Activated CD8-positive, alpha-beta T cell treated with anti-CD3 and anti-CD28 coated beads for 36 hours (primary cell): ENCODE measurements at places on chromosomes 7 and 10. TPM values are rescaled to one million over a fixed set of nuclear protein-coding genes. Genes with fewer than 3 reads are reported as not detected.

The ARMS2 gene
- not detected for total RNA-seq

The ZNF32 gene
- 12.5 TPM for total RNA-seq

The JAZF1 gene
- total RNA-seq = 4.0 TPM

The OPN4 gene
- not detected for total RNA-seq

DNA sequence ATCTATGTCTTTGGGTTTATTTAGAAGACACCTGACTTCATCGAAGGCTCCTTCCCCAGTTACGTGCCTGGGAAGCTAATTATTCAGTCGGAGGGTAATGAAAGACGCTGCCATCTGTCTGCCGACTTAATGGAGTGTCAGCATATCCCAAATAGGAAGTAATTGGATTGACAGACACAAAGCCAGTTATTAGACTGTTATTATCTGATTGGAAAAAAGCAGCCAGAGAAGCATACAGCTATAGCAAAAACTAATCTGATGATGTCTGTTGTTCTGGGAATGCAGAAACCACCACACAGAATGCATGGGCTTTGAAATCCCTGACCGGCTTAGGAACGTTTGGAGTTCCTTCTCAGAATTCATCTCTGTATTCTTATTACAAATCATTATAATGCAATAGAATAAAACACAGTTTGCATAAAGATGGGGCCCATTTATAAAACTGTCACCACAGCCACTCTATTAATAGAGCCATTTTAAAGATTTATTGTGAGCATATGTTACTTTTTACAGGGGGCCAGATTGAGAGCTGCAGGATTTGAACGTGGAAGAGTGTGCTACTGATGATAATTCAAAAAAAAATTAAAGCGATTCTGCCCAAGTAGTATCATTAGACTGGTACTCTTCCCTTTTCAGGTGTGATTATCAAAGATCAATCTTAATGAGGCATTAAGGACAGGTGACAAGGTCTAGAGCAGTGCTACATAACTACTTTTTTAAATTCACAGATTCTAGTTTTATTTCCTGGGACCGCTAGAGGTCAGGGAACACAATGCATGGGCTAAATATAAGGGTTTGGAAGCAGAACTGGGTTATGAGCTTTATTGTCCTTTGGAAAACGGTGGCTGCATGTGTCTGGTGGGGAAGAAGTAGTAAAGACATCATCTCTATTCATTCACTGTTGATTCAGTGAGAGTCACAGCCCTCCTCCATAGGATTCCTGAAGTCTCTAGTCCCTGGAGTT, 330.1 kb upstream of the LRGUK start:
- H3K27ac ChIP-seq = no peak overlapping the region
- no peaks in the 10 kb centered on the region for H3K27me3 ChIP-seq
- no peak for DNase-seq
- no peaks in the 10 kb centered on the region for H3K36me3 ChIP-seq

The GPR85 gene
- not detected for total RNA-seq

The HTR7 gene
- not detected for total RNA-seq

The CYP26A1 gene
- not detected for total RNA-seq

The KAT6B gene
- 24.8 TPM for total RNA-seq

The TLX1 gene
- not detected for total RNA-seq

The NEUROG3 gene
- 1.3 TPM for total RNA-seq

- no peaks in the 10 kb centered on the region for H3K4me1 ChIP-seq
- no peak for DNase-seq
- H3K4me3 ChIP-seq = no peak overlapping the region
- H3K27me3 ChIP-seq = no peaks in the 10 kb centered on the region
- no peaks in the 10 kb centered on the region for H3K36me3 ChIP-seq
These were observed 84.4 kb downstream of the GLI3 start for GRCh38 chr7:42152329-42153205.

DNA sequence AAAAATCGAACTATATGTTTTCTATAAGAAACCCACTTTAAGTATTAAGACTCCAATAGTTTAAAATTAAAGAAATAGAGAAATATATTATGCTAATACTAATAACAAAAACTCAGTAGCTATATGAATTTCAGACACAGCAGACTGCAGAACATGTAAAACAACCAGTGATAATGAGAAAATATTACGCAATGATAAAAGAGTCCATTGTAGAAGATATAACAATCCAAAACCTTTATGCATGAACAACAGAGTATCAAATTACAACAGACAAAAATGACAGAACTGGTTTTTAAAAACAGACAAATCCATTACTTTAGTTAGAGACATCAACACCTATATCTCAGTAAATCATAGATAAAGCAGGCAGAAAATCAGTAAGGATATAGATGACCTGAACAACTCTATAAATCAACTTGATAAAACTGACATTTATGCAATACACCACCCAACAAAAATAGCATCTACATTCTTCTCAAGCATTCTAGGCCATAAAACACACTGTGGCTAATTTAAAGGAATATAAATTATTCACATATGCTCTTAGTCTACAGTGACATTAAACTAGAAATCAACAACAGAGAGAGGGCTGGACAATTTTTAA, 669.5 kb upstream of the GHITM start:
- DNase-seq = no peak
- H3K27me3 ChIP-seq = no peaks in the 10 kb centered on the region
- H3K4me1 ChIP-seq = no peaks in the 10 kb centered on the region
- no peak overlapping the region for H3K27ac ChIP-seq

GRCh38 chr7:25798344-25798743, 353.7 kb upstream of the NFE2L3 start:
- no peaks in the 10 kb centered on the region for H3K36me3 ChIP-seq
- H3K27me3 ChIP-seq = peaks cover 10% of the 10 kb centered on the region
- no peak overlapping the region for H3K27ac ChIP-seq
- H3K4me1 ChIP-seq = peaks cover 2% of the 10 kb centered on the region

DNA sequence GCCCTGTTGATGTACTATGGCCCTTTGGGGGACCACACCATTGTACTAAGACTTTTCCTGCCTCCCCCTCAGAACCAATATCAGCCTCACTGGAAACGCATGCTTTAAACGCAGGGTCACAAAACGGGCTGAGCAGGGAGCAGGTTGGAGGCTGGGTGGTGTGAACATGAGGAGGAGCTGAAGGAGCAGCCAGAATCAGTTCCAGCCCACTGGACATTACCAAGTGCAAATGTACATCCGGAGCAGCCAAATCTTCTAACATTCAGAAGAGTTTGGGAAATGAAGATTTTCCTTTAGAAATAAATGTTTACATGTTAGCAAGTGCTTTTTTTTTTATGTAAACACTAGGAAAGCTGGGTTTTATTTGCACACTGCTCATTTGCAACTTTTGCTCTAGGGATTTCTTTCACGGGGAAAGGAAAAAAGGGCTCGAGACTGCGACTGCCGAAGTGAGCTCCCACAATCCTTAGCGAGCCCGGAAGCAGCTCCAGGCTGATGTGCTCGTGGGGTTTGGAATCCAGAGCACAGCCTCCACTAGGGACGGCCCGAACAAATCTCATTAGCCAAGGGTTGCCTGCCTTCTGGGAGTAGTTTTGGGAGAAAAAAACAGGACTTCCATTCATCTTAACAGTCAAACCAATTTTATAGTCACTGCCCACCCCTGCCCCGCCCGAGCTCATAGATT, 108.0 kb upstream of the YAE1 start:
- H3K36me3 ChIP-seq = no peaks in the 10 kb centered on the region
- no peak for DNase-seq
- H3K4me3 ChIP-seq = no peak overlapping the region
- H3K27ac ChIP-seq = no peak overlapping the region
- H3K27me3 ChIP-seq = peaks cover 1% of the 10 kb centered on the region
- no peaks in the 10 kb centered on the region for H3K4me1 ChIP-seq

GRCh38 chr7:94557215-94557614, 47.6 kb downstream of the CASD1 start:
- no peaks in the 10 kb centered on the region for H3K4me1 ChIP-seq
- no peak overlapping the region for H3K4me3 ChIP-seq
- H3K27me3 ChIP-seq = no peaks in the 10 kb centered on the region
- H3K36me3 ChIP-seq = peaks cover 25% of the 10 kb centered on the region

DNA sequence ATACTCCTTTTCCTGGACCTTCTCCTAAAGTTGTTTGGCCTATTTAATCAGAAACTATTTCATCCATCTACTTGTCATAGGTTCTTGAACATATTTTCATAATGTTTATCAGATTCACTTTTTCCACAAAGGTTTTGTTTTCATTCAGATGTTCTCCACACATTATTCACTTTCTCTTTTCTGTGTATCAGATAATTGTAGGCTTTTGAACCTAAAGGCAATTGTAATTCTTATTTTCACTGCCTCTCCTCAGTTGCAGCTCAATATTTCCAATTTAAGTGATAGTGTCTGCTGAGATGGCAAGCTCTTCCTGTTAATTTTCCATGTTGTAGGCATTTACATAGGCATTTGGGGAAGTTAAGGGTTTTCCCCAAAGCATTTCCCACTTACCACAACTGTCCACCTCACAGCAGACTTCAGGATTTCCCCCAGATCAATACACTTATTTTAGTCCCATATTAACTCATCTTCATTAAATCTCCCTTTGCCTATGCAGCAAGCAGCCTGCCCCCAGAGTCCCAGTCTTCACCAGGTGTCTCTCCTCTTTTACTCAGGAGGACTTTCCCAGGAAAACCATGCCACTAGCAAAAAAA, 12.3 kb upstream of the IKZF1 start:
- H3K27ac ChIP-seq = peak overlapping the region; percentile 48
- DNase-seq = no peak
- peaks cover 47% of the 10 kb centered on the region for H3K4me1 ChIP-seq
- H3K27me3 ChIP-seq = no peaks in the 10 kb centered on the region

DNA sequence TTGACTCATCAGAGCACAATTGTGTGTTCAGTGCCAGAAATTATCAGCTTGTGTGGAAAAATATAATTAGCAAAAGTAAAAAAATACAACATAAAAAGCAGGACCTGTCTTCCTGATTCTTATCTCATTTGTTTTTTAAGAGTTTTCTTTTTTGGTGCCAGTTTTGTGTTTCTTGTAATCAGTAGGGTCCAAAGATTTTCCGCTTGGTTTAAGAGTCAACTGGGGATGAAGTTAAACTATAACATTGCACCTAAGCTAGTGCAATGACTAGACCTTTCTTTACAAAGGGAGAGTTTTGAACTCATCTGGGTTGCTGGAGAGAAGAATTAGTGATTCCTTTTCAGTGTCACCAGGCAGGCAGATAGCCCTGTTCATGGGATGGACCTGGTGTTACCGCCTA, 113.4 kb downstream of the PLPP4 start:
- no peaks in the 10 kb centered on the region for H3K27me3 ChIP-seq
- no peaks in the 10 kb centered on the region for H3K36me3 ChIP-seq
- H3K27ac ChIP-seq = no peak overlapping the region
- DNase-seq = no peak
- H3K4me1 ChIP-seq = no peaks in the 10 kb centered on the region

GRCh38 chr7:92137557-92137956, 3.3 kb upstream of the CYP51A1 start:
- no peak overlapping the region for H3K4me3 ChIP-seq
- H3K4me1 ChIP-seq = peaks cover 14% of the 10 kb centered on the region
- DNase-seq = no peak

- no peaks in the 10 kb centered on the region for H3K36me3 ChIP-seq
- peaks cover 36% of the 10 kb centered on the region for H3K27me3 ChIP-seq
- no peak overlapping the region for H3K27ac ChIP-seq
- no peak overlapping the region for H3K4me3 ChIP-seq
- H3K4me1 ChIP-seq = no peaks in the 10 kb centered on the region
- no peak for DNase-seq
These were observed 81.6 kb downstream of the ARHGAP22 start for GRCh38 chr10:48523212-48523819.

The CLEC2L gene
- not detected for total RNA-seq

The MYPN gene
- total RNA-seq = not detected

DNA sequence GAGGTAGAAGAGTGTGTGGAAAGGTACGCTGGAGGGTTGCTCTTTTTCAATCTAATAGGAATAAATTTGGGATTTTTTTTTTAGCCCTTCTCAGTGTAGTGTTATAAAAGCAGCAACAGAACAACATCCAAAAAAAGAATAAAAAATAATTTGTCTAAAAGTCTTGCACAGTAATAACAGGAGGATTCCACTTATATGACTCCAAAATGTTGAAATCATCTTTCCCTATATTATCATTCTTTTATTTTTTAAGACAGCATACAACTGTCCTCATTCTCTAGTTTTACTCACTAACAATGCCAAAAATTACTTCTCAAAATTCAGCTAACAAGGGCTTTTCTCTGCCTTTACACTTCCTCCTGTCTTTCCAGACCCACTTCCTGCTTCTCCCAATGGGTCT, 27.8 kb downstream of the IL2RA start:
- no peaks in the 10 kb centered on the region for H3K27me3 ChIP-seq
- peaks cover 74% of the 10 kb centered on the region for H3K4me1 ChIP-seq
- peak overlapping the region; percentile 75 for H3K27ac ChIP-seq
- no peak for DNase-seq
- peaks cover 94% of the 10 kb centered on the region for H3K36me3 ChIP-seq

DNA sequence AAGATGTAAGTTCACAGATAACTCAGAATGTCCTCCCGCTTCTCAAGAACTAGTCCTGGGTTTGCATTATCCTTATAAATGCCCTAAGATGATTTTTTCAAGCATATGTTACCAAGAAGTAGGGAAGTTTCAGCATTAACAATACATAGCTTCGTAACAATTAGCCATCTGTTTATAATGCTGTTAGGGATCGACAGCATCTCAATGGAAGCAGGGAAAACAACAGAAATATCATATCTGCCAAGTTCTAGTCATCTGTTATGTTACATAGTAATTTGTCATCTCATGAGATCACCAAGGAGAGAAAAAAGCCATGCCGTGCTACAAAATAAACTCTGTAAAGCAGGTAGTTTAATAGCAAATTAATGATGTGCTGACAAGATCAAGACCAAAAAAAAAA, 731.5 kb upstream of the C7orf33 start:
- H3K36me3 ChIP-seq = no peaks in the 10 kb centered on the region
- no peak for DNase-seq
- H3K4me3 ChIP-seq = no peak overlapping the region
- H3K4me1 ChIP-seq = no peaks in the 10 kb centered on the region
- no peak overlapping the region for H3K27ac ChIP-seq

GRCh38 chr7:87510411-87510875, 35.0 kb upstream of the ABCB4 start:
- H3K27me3 ChIP-seq = no peaks in the 10 kb centered on the region
- DNase-seq = no peak
- H3K36me3 ChIP-seq = peaks cover 11% of the 10 kb centered on the region

- H3K4me1 ChIP-seq = no peaks in the 10 kb centered on the region
- no peak for DNase-seq
- H3K36me3 ChIP-seq = no peaks in the 10 kb centered on the region
- no peak overlapping the region for H3K4me3 ChIP-seq
- no peak overlapping the region for H3K27ac ChIP-seq
These were observed 85.1 kb upstream of the KMT2E start for GRCh38 chr7:104928721-104929400.

DNA sequence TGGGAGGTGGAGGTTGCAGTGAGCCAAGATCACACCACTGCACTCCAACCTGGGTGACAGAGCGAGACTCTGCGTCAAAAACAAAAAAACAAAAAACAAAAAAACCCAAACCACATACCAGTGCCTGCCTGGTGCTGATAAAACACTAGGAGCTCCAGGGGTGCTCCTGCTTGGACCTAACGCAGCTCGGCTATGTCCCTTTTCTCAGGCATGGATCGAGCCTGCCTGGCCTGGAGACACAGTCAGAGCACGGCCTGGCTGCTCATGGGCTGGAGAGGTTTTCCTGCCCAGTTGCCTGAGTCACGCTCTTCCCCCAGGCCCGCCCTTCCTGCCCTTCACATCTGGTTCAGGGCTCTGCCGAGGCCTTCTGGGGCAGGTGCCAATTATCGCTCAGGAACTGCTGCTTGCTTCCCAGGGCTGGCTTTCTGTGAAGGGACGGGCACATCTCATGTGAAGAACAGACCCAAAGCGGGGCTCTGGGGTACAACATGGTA, 12.6 kb upstream of the NPFFR1 start:
- no peaks in the 10 kb centered on the region for H3K27me3 ChIP-seq
- no peaks in the 10 kb centered on the region for H3K36me3 ChIP-seq
- no peak overlapping the region for H3K27ac ChIP-seq
- no peak overlapping the region for H3K4me3 ChIP-seq
- H3K4me1 ChIP-seq = peaks cover 3% of the 10 kb centered on the region
- DNase-seq = no peak

The KLF14 gene
- total RNA-seq = not detected
